Activated CD4-positive, CD25-positive, alpha-beta regulatory T cell treated with anti-CD3 and anti-CD28 coated beads, Interleukin-2, amount 50 U/mL, for 72 hours (primary cell): ENCODE measurements at places on chromosomes 12 and 14.

- DNase-seq, result no peak
Measured at GRCh38 chr14:104289507-104289906, 151.1 kb downstream of the KIF26A start.

DNA sequence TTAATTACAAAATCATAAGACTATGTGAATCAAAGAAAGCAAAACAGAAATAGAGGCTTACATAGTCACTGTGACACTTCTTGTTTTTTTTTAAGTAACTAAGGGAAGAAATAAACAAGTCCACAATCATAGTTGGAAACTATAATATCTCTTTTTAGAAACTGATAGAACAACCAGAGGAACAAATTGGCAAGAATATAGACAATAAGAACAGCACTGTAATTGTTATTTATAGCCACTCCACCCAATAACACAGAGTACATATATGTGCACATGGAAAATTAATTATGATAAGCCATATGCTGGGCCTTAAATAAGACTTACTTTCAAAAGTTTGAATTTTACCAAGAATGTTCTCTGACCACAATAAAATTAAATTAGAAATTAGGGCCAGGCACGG, 101.1 kb downstream of the PLEKHG7 start:
- DNase-seq, result no peak

DNA sequence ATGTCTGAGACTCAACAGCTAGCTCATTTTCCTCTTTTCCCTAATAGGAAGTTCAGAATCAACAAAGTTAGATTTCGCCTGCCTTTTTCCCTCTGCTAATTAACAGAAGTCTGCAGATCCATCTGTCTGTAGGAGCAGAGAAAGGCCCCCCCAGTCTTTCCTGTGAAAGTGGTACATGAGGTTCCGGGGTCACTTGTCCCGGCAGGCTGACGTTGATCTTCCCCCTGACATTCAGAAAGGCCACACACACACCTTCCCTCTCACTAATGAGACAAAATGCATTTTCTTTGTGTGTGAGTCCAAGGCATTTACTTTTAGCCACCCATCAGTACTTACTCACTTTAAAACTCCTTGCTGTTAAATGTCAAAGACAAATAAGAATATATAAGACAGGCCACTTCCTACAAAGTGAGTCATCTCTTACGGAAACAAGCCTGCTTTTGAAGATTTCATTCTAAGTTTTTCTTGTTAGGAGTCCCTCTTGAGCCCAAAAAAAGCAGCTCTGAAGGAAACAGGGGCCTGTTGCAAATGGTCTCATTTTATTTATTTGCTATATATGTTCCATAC, 138.7 kb downstream of the TTC7B start:
- no peak for DNase-seq

DNA sequence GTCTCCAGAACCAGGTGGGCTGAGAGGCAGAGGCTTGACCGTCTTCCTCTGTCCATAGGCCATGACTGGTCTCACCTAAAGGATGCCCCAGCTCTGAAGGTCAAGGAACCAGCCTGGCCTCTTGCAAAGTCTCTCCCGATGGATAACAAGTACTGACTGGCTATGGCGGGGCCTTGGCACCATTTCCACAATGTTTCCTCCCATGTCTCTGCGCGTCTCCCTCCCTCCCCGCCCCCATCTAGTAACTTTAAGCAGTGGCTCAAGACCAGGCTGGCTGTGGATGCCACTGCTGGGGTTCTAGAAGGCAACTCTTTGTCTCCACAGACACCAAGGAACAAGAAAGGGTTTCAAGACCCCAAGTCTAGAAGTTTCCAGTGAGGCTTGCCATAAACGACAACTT, 275.5 kb downstream of the DPF3 start:
- no peak for DNase-seq

DNA sequence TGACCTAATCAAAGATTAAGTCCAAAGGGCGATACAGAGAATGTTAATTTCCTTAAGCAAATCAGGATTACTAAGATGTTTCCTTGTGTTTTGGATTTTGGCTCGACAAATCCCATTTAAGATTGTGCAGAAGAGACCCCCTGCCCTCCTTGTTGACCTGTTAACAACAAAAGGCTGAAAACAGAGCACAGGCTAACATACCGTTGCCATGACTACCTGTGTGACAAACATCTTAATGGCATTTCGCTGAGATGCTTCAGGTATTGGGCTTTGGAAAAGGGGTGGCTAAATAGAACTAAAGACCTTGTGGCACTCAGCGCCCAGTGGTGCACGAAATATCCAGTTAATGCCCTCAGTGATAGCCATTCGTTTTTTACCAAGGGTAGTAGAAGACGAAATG, 1532.3 kb upstream of the TMEM132C start:
- no peak for DNase-seq

DNA sequence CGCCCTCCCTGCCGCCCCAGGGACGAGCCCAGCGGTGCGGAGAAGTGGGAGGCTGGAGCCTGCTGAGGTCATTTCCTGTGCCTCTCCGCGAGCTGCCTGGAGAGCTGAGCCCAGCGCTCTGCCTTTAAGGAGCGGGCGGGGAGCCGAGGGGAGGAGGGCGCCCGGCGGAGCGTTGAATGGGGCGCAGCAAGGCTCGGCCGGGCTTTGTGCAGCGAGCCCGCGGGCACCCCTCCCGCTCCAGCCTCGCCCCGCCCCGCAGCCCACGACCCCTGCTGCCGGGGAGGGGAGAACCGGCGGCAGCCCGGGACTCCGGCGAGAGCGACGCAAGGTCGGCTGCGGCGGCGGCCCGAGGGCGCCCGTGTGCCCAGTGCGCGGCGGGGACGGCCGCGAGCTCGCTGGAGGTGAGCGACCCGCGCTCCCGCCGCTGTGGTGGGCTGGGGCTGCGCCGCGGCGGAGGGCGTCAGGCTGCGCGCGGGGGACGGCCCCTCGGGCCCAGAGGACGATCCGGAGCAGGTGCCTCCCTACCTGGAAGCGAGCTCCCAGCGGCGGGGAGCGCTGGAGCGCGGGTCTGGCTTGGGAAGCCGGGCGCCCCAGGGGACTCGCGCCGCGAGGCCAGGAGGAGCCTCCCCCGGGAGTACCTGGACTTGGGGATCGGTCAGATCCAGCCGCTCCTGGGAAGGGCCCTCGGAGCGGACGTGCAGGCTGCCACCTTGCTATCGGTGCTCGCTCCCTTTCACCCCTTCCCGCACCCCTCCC, at the start of gene PLEKHH1:
TSS of gene PLEKHH1 (plus strand) at position 293 of the 756 bp plus-strand sequence. CDS start 8,578 bp downstream, outside the sequence.
- peak; percentile 59 for DNase-seq

DNA sequence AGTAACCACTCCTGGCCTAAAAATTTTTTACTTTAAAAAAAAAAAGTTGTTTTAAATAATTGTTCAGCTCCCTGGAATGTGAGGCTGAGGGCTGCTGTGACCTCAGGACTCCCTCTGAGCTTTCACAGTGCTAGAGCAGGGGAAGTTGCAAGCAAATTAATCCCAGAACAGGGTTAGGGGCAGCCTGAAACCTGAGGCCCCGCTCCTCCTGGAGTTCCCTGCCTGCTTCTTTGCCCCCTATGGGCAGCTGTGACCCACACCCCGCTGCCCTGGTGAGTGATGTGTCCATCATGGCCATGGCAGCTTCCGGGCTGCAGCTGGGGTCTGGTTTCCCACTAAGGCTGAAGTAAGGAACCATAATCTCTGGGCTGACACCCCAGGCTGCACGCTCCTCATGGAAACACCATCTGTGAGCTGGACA, 9.5 kb downstream of the RITA1 start:
- no peak for DNase-seq

DNA sequence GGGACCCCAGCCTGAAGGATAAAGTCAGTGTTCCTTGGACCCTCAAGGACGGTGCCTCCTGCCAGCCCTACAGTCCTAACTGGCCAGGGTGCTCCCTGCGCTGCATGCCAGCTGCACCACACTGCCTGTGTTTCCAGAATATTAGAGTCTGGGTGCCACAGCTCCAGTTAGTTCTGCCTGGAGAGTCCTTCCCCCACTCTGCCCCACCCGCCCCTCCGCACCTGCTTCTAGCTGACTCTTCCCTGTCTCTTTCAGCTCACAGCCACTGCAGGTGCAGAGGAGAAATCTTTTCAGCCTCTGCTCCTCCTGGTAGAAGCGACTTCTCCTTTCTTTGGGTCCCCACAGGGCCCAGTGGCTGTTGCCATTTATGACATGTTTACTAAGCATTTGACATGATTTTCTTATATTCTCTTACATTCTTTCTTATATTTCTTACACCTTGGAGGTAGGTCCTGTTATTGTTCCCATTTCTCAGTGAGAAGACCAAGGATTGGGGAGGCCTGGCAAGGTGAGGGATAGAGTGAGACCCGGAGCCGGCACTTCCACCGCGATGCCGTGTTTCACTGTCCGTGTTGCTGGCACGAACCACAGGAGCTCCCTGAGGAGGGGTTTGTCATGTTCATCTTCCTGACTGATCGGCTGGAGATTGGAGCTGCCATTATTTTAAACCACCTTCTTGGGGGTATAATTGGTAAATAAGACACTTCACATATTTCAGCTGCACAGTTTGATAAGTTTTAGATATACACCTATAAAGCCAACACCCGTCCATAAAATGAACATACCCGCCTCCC, 29.4 kb downstream of the SYNE3 start:
- no peak for DNase-seq

DNA sequence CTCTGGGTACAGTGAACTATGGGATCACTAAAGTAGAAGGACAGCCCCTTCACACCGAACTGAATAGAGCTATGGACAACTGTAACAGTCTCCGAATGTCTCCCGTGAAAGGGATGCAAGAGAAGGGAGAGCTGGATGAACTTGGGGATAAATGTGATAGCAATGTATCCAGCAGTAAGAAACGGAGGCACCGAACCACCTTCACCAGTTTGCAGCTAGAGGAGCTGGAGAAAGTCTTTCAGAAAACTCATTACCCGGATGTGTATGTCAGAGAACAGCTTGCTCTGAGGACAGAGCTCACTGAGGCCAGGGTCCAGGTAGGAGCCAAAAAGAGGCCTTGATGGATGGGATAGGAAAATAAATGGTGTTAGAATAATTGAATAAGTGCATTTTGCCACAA, 3.5 kb downstream of the ALX1 start:
- no peak for DNase-seq

GRCh38 chr12:11879306-11879705, 191.4 kb upstream of the BCL2L14 start:
- DNase-seq, result no peak

DNA sequence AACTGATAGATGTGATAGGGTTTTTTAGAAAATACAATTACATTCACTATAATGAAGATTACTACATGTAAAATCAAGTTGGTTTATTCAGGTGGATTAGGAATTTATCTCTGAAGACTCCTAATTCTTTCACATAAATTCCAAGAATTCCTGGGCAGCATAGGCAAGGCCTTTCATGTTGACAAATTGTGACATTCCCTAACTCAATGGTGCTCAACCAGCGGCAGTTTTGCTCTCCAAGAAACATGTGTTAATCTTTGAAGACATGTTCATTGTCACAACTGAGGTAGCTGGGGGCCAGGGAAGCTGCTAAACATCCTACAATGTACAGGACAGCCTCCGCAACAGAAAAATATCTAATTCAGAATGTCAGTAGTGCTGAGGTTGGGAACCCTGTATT, 46.3 kb downstream of the PTPRQ start:
- no peak for DNase-seq

GRCh38 chr12:33994857-33995808, 27.2 kb upstream of the ALG10 start:
- DNase-seq, result no peak

- no peak for DNase-seq
Measured at GRCh38 chr12:57552306-57552651, 2.4 kb downstream of the KIF5A start.

DNA sequence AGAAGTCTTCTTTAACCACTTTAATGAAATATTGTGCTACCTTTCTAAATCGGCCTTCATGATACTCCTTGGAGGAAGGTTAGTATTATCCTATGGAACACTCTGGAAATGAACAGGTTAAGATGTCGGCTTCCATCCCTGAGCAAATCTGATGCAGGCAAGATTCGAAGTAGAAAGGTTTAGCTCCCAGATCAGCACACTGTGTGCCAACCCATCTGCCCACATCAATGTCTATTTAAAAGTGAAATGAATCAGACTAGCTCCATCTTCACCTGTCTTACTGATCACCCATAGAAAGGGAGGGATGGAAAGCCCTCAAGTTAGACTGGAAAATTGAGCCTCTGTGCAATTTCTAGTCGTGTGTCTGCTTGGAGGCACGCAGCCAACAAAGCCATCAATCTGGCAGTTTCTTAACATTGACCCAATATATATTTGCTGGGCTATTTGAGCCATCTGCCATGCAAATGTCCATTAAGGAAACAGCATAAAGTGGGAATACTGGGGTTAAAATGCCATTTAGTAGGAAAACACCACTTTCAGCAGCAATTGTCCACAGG, 506.1 kb downstream of the RMST start:
- DNase-seq, result no peak

DNA sequence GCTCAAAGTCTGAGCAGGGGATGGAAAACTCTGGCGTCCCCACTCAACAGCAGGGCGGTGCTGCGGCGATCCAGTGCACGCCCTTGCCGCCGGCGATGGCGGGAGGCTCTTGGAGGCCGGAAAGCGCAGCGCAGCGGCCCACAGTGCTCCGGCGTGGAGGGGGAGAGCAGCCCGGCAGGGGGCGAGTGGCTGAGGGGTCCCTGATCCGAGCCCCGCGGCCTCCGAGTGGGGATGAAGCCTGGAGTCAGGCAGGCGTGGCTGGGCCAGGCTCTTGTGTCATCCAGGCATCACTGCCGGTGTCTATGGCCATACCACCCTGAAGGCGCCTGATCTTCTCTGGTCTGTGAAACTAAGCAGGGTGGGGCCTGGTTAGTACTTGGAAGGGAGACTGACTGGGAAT, 183.1 kb downstream of the ALG10 start:
- DNase-seq, result no peak

- DNase-seq, result no peak
Measured at GRCh38 chr12:79886917-79887519, 47.9 kb downstream of the PPP1R12A start.

DNA sequence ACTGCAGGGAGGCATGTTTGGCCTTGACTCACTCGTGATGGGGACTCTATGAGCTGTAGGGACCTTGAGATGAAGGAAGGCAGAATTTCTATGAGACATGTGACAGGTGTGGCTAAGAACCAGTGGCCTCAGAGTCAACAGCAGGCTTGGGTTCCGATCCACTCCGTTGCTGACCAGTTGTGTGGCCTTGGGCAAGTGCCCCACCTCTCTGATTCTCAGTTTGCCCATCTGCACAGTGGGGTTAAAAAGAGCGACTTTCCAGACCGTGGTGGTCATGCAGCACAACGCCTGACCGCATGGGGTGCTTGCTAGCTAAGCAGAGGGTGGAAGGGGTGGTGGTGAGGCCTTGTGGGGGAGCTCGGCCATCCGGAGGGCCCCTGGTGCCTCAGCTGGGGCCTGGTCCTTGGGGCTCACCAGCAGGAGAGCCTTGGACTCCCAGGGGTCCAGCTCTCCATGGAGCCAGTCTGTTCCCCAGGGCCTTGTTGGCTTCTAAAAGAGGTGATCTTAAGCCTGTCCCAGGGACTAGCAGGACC, 18.5 kb downstream of the PAPLN start:
- DNase-seq, result no peak

- no peak for DNase-seq
Measured at GRCh38 chr14:96072076-96072475, 32.9 kb downstream of the C14orf132 start.
